ENCODE measurements at places on chromosomes 11 and 22.

- DNase-seq = no peak
Observed at GRCh38 chr11:131511794-131512193, 141.4 kb downstream of the NTM start.

DNA sequence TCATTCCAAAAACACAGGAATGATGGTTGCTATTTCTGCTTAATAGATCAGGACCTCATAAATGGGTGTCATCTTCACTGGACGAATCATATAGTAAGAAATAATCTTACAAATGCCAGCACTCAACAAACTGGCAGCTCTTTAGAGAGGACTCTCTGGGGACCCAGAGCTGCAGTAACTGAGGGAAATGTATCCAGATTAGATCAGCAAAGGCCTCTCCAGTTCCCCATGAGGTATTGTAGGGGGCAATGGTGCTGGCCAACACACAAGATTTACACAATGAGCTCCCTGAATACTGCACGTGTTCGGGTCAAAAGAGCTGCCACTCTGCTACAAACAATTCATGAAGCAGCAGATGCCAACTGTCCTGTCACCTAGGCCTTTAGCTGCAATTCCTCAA is 110.2 kb downstream of the RBFOX2 start:
- DNase-seq = no peak

GRCh38 chr11:15816260-15816871 is 540.0 kb downstream of the SOX6 start:
- peak; percentile 59 for DNase-seq

- no peak for DNase-seq
Observed at GRCh38 chr11:78310500-78310909, 107.1 kb downstream of the GAB2 start.

DNA sequence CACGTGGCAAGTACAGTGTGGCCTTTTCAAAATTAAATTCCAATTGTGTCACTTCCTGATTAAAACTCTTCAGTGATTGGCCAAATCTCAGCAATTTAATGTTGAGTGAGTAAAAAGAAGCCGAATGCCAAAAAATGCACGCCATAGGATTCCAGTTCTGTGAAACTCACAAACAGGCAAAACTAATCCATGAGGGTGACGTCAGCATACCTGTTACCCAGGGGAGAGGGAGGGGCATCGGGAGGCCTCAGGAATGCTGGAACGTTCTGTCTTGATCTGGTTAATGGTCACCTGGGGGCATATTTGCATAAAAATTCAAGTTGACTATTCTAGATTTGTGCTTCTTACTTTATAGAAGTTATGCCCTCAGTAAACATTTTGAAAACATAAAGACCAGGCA is 39.9 kb upstream of the RAB1B start:
- no peak for DNase-seq

- no peak for DNase-seq
Observed at GRCh38 chr22:42313804-42314581, 43.5 kb upstream of the TCF20 start.

DNA sequence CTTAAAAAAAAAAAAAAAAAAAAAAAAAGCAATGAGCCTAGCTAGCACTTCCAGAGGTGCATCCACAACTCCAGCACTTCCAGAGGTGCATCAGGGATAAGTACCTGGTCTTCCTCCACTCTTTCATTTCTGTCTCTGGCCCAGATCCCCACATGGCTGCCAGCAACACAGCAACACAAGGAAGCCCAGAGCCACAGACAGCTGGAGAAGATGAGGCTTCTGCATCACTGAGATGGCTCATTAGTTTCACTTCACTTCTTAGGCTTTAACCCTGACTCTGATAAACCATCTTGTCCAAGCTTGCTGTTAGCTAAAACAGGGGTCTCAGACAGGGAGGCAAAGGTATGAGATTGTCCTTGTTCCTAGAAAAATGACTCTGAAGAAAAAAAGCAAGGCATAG is 35.6 kb downstream of the PC start:
- DNase-seq = no peak

DNA sequence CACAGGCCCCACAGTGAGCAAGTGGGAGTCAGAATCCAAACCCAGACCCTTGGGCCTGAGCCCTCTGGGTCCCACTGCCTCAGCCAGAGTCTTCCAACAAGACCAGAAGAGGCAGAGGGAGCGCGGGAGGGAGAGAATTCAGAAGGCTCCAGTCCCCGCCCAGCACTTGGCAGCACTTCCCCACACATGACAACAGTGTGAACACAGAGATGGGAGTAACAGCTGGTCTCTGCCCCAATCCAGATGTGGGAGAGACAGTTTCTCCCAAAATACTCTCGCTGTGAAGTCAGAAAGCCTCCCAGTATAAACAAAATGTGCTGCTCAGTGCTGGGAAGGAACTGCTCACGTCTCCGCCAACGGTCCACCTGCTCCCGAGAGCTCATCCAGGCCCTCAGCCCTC is 219.9 kb downstream of the MN1 start:
- peak; percentile 48 for DNase-seq

- no peak for DNase-seq
Observed at GRCh38 chr11:21428796-21429195, 759.4 kb downstream of the NELL1 start.

- DNase-seq = no peak
Observed at GRCh38 chr11:115008799-115009198, 330.5 kb downstream of the NXPE2 start.

GRCh38 chr22:27642104-27642800 is 159.3 kb downstream of the MN1 start:
- DNase-seq = no peak

DNA sequence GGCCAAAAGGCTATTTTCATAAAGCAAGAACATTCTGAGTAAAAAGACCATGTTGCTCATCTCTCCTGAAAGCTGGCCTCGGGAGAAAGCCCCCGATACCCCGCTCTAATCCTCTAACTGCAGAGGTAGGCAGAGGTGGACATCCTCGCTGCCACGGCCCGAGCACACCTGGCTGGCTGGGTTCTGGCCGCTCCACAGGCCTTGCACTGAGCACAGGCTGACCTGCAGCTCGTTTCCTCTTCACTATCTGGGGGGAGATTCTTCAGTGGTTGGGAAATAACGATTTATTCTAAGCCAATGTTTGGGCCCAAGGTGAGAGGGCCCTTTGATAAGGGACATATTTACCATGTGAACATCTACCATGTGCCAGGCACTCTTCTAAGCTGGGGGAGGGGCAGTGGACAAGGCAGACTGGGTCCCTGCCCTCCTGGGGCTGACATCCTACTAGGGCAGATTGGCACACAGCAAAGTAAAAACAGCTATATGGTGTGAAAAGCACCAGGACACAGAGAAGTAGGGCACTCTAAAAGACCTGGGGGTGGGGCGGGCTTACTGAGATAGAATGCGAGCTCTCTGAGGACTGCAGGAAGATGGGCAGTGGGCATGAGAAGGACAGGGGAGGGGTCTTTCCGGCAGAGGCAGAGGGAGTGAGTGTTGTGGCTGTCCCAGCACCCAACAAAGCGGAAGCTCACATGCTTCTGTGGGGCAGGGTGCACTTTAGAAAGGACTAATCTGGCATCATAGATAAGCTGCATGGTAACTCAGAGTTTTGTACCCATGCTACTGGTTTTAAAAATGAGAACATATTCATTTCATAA is 65.5 kb upstream of the ARFGAP3 start:
- DNase-seq = no peak

GRCh38 chr11:128326791-128327190 is 260.6 kb downstream of the ETS1 start:
- no peak for DNase-seq

- DNase-seq = peak; percentile 45
Observed at GRCh38 chr22:27045103-27045947, 387.9 kb downstream of the MIAT start.

DNA sequence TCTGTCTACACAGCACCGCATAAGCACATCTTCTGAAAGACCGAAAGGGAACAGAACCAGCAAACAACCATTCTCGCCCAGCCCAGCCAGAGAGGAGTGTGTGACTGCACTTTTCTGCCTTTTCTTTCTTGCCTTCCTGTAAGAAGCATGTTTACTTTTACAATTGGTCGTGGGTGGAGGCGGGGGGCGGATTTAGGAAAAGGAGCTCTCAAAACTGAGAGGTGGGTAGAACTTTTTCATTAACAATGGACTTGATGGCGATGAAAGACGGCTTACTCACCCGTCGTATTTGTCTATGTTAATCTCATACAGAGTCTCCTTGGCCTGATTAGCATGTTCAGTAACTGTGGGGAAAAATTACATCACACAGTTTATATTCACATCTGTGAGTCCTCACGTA is 27.2 kb downstream of the CERK start:
- DNase-seq = no peak

DNA sequence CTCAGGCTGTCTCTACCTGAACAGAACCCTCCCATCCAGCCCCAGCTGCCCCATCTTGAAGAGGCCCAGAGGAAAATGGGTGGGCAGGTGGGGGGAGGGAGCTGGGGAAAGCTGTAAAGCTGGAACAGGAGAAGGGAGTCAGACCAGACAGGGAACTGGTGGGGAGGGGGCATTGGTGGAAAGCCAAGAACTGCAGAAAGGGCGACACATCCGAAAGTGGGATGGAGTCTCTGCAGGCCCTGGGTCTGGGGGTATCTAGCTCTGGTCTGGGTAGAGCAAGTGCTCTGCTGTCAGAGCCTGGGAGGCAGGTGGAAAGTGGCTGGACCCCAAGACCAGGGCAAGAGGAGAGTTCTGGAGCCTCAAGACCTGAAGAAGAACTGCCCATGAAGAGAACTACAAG is 7.7 kb downstream of the TMPRSS13 start:
- no peak for DNase-seq

DNA sequence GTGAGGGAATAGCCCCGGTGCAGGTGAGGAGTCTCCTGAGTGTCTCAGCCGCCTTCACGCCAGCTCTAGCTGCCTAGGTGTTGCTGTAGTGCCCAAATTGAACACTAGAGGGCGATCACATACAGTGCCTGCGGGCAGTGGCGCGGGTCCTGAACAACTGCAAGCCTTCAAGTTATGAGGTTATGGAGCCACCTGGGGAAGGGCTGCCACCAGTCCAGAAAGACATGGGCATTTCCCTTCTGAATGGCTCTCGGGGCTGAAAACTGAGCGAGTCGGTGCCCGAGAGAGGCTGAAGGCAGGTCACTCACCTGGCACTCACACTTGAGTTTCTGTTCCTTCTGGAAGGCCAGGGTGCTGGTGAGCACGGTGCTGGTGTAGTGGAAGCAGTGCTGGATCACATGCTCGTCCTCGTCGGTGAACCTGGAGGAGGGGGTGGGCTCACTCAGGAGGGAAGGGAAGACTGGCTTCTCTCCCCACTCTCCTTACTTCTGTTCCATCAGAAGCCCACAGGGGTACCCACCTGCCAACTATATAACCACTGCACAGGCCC is 88.4 kb downstream of the PDE2A start:
- DNase-seq = peak; percentile 11

Data from fibroblast of skin of left quadriceps (primary cell).